ENCODE measurements at places on chromosomes 13 and 19. TPM values are rescaled to one million over a fixed set of nuclear protein-coding genes. Genes with fewer than 3 reads are reported as not detected.

- H3K4me1 ChIP-seq, result no peaks in the 10 kb centered on the region
- peaks cover 14% of the 10 kb centered on the region for H3K36me3 ChIP-seq
- no peak overlapping the region for H3K4me3 ChIP-seq
- H3K27me3 ChIP-seq, result peaks cover 31% of the 10 kb centered on the region
Measured at GRCh38 chr13:42086582-42086981, 38.1 kb downstream of the DGKH start.

DNA sequence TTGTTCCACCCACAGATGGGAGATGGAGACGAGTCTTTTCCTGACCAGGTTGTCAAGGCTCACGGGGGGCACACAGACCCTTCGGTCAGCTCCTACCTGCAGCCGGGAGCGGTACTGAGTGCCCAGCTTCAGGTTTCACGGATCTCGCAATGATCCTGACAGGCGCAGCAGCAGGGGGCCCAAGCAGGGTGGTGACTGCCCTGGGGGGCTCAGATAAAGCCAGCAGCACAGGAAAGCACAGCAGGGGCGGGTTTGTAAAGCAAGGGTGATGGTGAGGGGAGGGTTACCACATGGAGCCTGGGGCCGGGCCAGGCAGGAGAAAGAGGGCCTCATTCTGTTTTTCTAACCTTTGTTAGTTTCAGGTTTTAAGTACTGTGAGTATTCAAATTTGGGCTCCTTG lies 41.7 kb upstream of the ATP11A start:
- H3K4me3 ChIP-seq, result no peak overlapping the region
- H3K27me3 ChIP-seq, result peaks cover 6% of the 10 kb centered on the region
- no peaks in the 10 kb centered on the region for H3K4me1 ChIP-seq
- H3K36me3 ChIP-seq, result no peaks in the 10 kb centered on the region
- no peak for DNase-seq

GRCh38 chr13:64420181-64420580 lies 2810.0 kb downstream of the PCDH9 start:
- H3K4me1 ChIP-seq, result no peaks in the 10 kb centered on the region
- H3K27me3 ChIP-seq, result no peaks in the 10 kb centered on the region
- H3K36me3 ChIP-seq, result no peaks in the 10 kb centered on the region
- H3K27ac ChIP-seq, result no peak overlapping the region
- DNase-seq, result no peak

DNA sequence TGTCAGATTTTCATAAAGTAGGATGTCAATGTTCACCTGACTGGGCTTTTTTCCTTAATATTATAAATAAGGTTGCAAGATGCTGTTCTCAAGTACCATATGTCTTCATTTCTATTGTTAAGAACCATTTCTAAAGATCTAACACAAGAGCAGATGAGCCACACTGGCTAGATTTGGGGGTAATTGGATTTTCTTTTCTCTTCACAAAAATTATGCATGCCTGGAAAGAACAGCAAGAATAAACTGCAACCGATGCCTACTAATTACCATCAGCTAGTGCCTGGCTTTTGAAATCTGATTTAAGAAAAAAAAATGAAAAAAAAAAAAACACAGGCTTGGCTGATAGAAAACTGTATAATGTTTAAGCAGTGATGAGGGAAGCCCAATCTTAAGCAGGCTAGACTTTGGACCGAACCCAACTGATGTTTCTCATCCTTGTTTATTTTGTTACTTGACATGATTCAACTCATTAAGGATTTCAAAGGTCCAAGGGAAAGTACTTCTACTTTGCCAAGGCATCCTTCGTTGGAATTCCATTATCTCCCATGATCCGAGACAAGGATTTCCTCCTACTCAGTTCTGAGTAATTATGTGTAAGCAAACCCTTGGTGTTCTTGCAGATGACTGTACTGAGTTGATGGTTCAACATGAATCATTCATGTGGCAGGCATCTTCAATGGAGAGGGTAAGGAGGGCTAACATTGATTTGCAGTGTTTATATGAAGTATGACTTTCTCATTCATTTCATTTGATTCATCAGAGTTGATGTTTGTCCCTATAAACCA lies 300.5 kb downstream of the SPRY2 start:
- no peaks in the 10 kb centered on the region for H3K36me3 ChIP-seq
- H3K4me1 ChIP-seq, result no peaks in the 10 kb centered on the region
- no peak overlapping the region for H3K4me3 ChIP-seq
- DNase-seq, result no peak
- no peaks in the 10 kb centered on the region for H3K27me3 ChIP-seq

- H3K4me3 ChIP-seq, result no peak overlapping the region
- no peak for DNase-seq
- H3K27ac ChIP-seq, result no peak overlapping the region
- no peaks in the 10 kb centered on the region for H3K27me3 ChIP-seq
- no peaks in the 10 kb centered on the region for H3K36me3 ChIP-seq
Measured at GRCh38 chr19:34972163-34972705, 8.2 kb upstream of the ZNF792 start.

GRCh38 chr19:8476524-8476923 lies 25.9 kb downstream of the PRAM1 start:
- peaks cover 43% of the 10 kb centered on the region for H3K4me1 ChIP-seq
- H3K36me3 ChIP-seq, result peaks cover 9% of the 10 kb centered on the region
- H3K27me3 ChIP-seq, result no peaks in the 10 kb centered on the region
- H3K27ac ChIP-seq, result peak overlapping the region; percentile 80
- no peak for DNase-seq
- H3K4me3 ChIP-seq, result no peak overlapping the region

GRCh38 chr19:15864824-15865223 lies 33.0 kb downstream of the CYP4F2 start:
- H3K27me3 ChIP-seq, result no peaks in the 10 kb centered on the region
- H3K4me1 ChIP-seq, result peaks cover 3% of the 10 kb centered on the region
- H3K27ac ChIP-seq, result no peak overlapping the region
- H3K4me3 ChIP-seq, result peak overlapping the region; percentile 34
- H3K36me3 ChIP-seq, result no peaks in the 10 kb centered on the region

GRCh38 chr19:17605761-17606589 lies 50.5 kb downstream of the COLGALT1 start:
- peak overlapping the region; percentile 54 for H3K27ac ChIP-seq
- no peaks in the 10 kb centered on the region for H3K36me3 ChIP-seq
- peaks cover 35% of the 10 kb centered on the region for H3K27me3 ChIP-seq
- H3K4me3 ChIP-seq, result peak overlapping the region; percentile 88
- H3K4me1 ChIP-seq, result peaks cover 14% of the 10 kb centered on the region

- H3K27me3 ChIP-seq, result peaks cover 47% of the 10 kb centered on the region
- no peak overlapping the region for H3K27ac ChIP-seq
- DNase-seq, result no peak
- H3K36me3 ChIP-seq, result no peaks in the 10 kb centered on the region
- H3K4me1 ChIP-seq, result peaks cover 18% of the 10 kb centered on the region
- H3K4me3 ChIP-seq, result peak overlapping the region; percentile 62
Measured at GRCh38 chr19:29529646-29530539, 4.1 kb downstream of the VSTM2B start.

DNA sequence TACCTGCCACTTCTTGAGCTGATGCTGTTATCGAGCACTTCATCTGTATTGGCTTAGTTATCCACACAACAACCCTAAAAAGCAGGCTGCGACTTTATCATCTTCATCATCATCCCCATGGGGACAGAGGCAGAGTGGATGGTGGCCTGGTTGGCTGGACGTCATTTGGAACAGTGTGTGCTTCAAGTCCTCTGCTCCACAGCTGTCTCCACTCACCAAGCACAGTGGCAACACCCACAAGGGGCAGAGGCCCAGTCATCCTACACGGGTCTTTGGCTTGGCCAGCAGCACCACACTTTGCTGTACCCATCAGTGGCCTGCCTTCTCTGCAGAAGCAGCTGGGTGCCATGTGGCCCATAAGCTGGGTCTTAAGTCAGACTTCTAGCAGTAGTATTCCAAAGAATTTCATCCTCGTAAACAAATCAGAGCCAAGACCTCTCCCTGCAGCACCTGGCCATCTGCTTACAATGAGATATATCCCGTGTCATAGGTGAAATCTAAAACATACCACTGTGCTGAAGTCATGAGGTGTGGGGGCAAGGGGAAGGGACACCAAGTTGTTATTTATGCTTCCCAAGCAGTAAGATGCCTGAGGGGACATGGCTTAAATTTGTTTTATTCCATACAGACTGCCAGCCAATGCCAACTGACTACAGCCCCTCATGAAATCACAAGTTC lies 47.9 kb upstream of the EPHX3 start:
- no peaks in the 10 kb centered on the region for H3K27me3 ChIP-seq
- H3K36me3 ChIP-seq, result no peaks in the 10 kb centered on the region
- H3K4me1 ChIP-seq, result peaks cover 65% of the 10 kb centered on the region
- no peak overlapping the region for H3K4me3 ChIP-seq

DNA sequence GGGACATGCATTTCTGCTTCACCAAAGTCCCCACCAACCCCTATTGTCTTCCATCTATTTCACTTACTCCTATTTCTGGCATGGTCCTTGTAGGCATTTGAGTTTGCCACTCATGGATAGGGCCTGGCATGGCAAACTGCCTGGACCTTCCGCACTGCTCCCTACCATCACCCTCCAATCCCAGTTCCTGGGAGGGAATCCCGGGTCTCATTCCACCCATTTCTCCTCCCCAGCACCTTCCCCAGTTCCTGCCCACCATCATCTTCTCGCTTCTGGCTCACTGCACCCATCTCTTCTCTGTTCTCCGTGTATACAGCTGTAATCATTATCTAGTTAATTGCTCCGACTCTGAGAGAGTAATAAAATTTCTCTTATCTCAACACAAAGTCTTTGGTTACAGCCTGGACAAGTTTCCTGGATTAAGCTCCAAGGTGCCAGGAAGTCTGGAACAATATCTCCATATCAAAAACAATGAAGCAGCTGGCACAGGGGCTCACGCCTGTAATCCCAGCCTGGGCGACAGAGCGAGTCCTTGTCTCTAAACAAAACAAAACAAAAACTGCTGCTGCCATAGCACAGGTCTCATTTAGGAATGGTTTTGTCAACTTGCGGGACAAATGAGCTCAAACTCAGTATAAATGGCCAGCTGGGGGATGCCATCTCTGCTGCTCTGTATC lies 17.0 kb upstream of the COX7A1 start:
- H3K36me3 ChIP-seq, result no peaks in the 10 kb centered on the region
- no peaks in the 10 kb centered on the region for H3K27me3 ChIP-seq
- no peaks in the 10 kb centered on the region for H3K4me1 ChIP-seq

GRCh38 chr19:41935760-41936415 lies 7.6 kb upstream of the ERFL start:
- no peaks in the 10 kb centered on the region for H3K36me3 ChIP-seq
- no peak for DNase-seq
- H3K4me3 ChIP-seq, result peak overlapping the region; percentile 28
- H3K27me3 ChIP-seq, result peaks cover 18% of the 10 kb centered on the region
- H3K27ac ChIP-seq, result no peak overlapping the region

- H3K36me3 ChIP-seq, result no peaks in the 10 kb centered on the region
- no peak overlapping the region for H3K4me3 ChIP-seq
- no peaks in the 10 kb centered on the region for H3K4me1 ChIP-seq
- DNase-seq, result no peak
Measured at GRCh38 chr13:85755123-85755522, 44.1 kb downstream of the SLITRK6 start.

DNA sequence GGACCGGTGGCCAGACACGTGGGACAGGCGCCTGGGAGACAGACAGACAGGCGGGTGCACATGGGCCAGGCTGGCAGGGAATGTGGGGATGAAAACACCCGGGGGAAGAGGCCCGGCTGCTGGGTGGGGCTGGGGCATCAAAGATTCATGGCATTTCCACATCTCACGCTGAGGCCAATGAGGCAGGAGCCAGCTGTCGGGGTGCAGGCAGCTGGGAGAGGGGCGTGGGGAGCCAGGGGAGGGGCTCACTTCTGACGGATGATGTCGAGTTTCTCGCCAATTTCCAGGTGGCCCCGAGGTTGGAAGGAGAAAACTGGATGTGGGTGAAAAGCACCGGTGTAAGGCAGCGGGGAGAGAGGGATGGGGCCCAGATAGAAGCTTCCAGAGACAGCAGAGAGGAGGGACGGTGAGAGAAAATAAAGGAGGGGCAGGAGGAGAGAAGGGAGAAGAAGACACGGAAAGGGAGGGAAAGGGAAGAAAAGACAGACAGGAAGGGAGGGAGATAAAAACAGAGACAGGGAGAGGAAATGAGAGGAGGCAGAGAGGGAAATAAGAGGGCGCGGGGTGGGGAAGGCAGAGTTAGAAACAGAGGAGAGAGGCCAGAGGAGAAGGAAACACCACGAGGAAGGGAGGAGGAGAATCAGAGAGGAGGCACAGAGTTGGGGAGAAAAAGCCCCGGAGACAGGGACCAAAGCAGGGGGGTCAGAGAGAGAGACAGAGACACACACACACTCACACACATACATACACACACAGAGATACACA lies 8.0 kb upstream of the CCER2 start:
- peaks cover 7% of the 10 kb centered on the region for H3K4me1 ChIP-seq
- DNase-seq, result peak; percentile 57
- H3K27me3 ChIP-seq, result no peaks in the 10 kb centered on the region
- no peak overlapping the region for H3K27ac ChIP-seq

- no peak overlapping the region for H3K27ac ChIP-seq
- no peak for DNase-seq
- H3K36me3 ChIP-seq, result peaks cover 4% of the 10 kb centered on the region
- H3K27me3 ChIP-seq, result no peaks in the 10 kb centered on the region
- H3K4me3 ChIP-seq, result no peak overlapping the region
- H3K4me1 ChIP-seq, result no peaks in the 10 kb centered on the region
Measured at GRCh38 chr19:3464587-3465235, 15.6 kb downstream of the SMIM24 start.

DNA sequence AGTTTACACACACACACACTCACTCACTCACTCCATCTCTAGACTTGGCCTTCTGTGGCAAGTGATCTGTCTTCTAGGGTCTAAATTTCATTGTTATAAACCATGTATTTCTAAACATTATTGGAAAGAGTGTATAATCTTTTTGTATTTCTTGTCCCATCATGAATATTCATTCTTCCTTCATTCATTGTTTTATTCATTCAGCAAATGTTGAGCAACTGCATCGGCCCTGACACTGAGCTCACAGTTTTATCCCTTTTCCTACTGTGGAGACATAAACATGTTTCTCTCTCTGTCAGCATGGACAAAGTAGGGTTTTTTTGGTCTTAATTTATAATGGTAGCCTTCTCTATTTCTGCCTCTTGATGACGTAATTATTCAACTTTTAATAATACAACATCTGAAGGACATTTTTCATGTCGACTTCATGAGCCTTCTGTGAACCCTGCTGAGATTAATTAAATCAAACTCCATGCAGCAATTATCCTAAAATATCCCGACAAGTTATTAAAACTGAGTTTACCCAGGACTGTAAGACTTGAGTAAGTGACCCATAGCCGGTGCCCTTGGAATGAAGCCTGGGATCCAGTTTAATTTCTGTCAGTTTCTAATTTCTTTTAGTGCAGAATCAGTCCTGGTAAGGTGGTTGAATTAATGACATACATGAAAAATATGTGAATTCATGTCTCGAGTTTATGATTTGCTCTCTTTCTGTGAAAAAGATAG lies 7.3 kb downstream of the SPATA13 start:
- peak overlapping the region; percentile 53 for H3K4me3 ChIP-seq
- H3K4me1 ChIP-seq, result peaks cover 5% of the 10 kb centered on the region
- H3K36me3 ChIP-seq, result peaks cover 31% of the 10 kb centered on the region
- H3K27ac ChIP-seq, result peak overlapping the region; percentile 51
- no peaks in the 10 kb centered on the region for H3K27me3 ChIP-seq
- DNase-seq, result no peak

Gene LHB
- total RNA-seq, result not detected

Gene ZNF813
- total RNA-seq, result 6.2 TPM

Gene NPAS1
- total RNA-seq, result not detected

Gene EFNA2
- total RNA-seq, result not detected

Gene APLP1
- 1.9 TPM for total RNA-seq

Gene PSG6
- not detected for total RNA-seq

Gene MEIS3
- not detected for total RNA-seq

Gene ATP4B
- not detected for total RNA-seq

Gene LILRA5
- not detected for total RNA-seq
